ENCODE measurements at places on chromosomes 6 and 20. TPM values are rescaled to one million over a fixed set of nuclear protein-coding genes. Genes with fewer than 3 reads are reported as not detected.

The SYNDIG1 gene
- not detected for total RNA-seq

The MACROD2 gene
- 78.2 TPM for total RNA-seq

- H3K27me3 ChIP-seq: no peaks in the 10 kb centered on the region
- peak overlapping the region; percentile 94 for H3K4me3 ChIP-seq
- peak overlapping the region; percentile 98 for H3K27ac ChIP-seq
These were observed 704 bp downstream of the TOP1 start for GRCh38 chr20:41029150-41029901.

- H3K27me3 ChIP-seq: no peaks in the 10 kb centered on the region
- no peaks in the 10 kb centered on the region for H3K4me1 ChIP-seq
- H3K27ac ChIP-seq: no peak overlapping the region
- DNase-seq: no peak
These were observed 9.1 kb downstream of the ATP9A start for GRCh38 chr20:51758978-51759544.
